Suprapubic skin (tissue), 4 donors: ENCODE measurements at places on chromosomes 16 and 17. TPM values are rescaled to one million over a fixed set of nuclear protein-coding genes. Genes with fewer than 3 reads are reported as not detected.

Gene KRTAP2-1
- not detected for total RNA-seq

Gene CLEC18C
- not detected for total RNA-seq

Gene PIRT
- 0.68 TPM for total RNA-seq

Gene CCDC40
- total RNA-seq, result 2.0 TPM
